ENCODE measurements at places on chromosomes 16 and 17. TPM values are rescaled to one million over a fixed set of nuclear protein-coding genes. Genes with fewer than 3 reads are reported as not detected.

DNA sequence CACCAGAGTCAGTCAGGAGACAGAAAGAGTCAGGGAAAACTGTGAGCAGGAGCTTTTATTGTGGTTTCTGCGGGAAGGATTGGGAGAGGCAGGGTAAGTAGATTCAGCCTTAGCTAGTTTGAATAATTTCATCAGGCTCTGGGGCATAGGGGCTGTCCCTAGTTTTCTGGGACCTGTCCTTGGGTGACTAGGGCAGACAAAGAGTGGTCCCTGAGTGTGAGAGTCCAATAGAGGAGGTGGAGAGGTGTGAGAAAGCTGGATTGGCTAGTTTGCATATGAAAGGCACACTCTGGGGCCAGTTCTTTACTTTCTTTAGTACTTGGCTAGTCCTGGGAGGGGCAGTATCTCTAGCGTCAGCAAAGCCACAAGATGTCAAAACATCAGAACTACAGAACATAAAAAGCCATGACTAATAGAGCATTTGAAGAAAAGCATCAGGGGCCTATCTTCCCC lies 255.6 kb downstream of the HS3ST3A1 start:
- peak; percentile 98 for DNase-seq

- no peak for DNase-seq
Measured at GRCh38 chr16:8372141-8372540, 218.2 kb downstream of the TMEM114 start.

GRCh38 chr16:83806036-83806435 lies 1.7 kb upstream of the HSBP1 start:
- no peak for DNase-seq

- peak; percentile 7 for DNase-seq
Measured at GRCh38 chr16:47143677-47144558, at the start of gene NETO2. TSS of gene NETO2 (minus strand) at chr16:47143945. CDS start at chr16:47143612, 333 bp downstream.

The NTN3 gene
- 0.30 TPM for total RNA-seq

GRCh38 chr16:30142672-30143346 lies 19.8 kb upstream of the MAPK3 start:
- no peak for DNase-seq

DNA sequence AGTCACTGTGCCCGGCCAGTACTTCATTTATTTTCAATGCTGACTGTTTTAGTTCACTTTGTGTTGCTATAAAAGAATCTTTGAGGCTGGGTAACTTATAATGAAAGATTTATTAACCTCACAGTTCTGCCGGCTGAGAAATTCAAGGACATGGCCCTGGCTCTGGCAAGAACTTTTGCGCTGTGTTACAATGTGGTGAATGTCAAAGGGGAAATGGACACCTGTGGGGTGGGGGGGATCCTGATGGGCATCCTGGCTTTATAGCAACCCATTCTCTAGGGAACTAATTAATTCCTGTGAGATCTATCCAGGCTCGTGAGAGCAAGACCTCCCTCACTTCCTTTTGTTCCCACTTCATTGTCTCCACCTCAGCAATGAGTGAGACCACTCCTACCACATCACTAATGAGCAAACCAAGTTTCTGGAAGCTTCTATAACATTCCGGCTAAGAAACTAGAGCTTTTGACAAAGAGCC lies 17.1 kb upstream of the CDH3 start:
- DNase-seq, result peak; percentile 46

The PRSS53 gene
- total RNA-seq, result 2.6 TPM

GRCh38 chr16:51434567-51435198 lies 283.6 kb upstream of the SALL1 start:
- DNase-seq, result no peak

DNA sequence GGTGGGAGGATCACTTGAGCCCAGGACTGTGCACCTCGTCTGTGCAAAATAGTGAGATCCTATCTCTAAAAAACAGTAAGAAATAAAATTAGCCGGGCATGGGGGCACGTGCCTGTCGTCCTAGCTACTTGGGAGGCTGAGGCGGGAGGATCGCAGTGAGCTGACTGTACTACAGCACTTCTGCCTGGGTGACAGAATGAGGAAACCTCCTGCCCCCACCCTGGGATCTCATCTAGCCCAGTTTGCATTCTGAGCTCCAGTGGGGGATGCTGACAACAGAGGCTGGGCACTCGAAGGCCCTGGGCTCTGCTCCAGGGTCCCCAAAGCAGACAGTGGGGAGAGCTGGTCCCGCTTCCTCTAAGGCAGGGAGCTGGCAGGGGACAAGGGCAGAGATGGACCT lies 7.1 kb downstream of the NAGPA start:
- DNase-seq, result no peak

GRCh38 chr17:979539-980405 lies at the start of gene NXN:
TSS of gene NXN (minus strand) at chr17:979776.
- peak; percentile 70 for DNase-seq

The STAC2 gene
- not detected for total RNA-seq

The NCBP3 gene
- total RNA-seq, result 27.5 TPM

Measured in HFFc6 (cell line).